ENCODE measurements at places on chromosomes 4 and X. TPM values are rescaled to one million over a fixed set of nuclear protein-coding genes. Genes with fewer than 3 reads are reported as not detected.

Gene ADGRG2
- not detected for total RNA-seq

Gene ADH1C
- total RNA-seq = not detected

Gene SRPX
- 18.2 TPM for total RNA-seq

Gene USP51
- total RNA-seq = not detected

Gene ZAR1
- total RNA-seq = 0.47 TPM

DNA sequence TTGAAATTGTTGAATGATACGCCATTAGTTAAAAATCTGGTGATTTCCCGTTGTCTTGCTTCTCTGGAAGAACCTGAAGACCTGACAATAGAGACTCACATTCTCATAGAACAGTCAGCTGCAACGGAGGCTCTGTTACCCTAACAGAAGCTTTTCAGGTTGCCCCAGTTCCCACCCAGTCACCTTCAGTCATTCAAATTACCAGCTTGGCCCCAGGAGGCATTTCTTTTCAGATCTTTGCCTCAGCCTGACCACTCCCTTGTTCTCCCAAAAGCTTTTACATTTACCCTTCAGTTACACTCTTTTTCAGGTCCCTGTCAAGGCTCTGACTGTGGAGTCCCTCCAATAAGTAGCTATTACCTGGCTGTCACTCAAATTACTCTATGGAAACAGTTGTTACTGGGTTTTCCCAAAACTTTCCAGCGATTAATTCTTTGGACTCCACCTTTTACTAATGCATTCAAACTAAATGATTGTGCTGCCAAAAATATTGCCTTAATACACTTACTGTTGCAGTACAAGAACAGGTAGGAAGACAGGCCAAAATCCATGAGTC lies 162.2 kb upstream of the FTHL17 start:
- H3K27ac ChIP-seq = no peak overlapping the region
- H3K4me1 ChIP-seq = no peaks in the 10 kb centered on the region
- no peak overlapping the region for H3K4me3 ChIP-seq

GRCh38 chrX:22237479-22237878 lies 35.2 kb upstream of the CBLL2 start:
- no peak overlapping the region for H3K4me3 ChIP-seq
- no peaks in the 10 kb centered on the region for H3K4me1 ChIP-seq
- no peak for DNase-seq
- H3K27ac ChIP-seq = no peak overlapping the region

DNA sequence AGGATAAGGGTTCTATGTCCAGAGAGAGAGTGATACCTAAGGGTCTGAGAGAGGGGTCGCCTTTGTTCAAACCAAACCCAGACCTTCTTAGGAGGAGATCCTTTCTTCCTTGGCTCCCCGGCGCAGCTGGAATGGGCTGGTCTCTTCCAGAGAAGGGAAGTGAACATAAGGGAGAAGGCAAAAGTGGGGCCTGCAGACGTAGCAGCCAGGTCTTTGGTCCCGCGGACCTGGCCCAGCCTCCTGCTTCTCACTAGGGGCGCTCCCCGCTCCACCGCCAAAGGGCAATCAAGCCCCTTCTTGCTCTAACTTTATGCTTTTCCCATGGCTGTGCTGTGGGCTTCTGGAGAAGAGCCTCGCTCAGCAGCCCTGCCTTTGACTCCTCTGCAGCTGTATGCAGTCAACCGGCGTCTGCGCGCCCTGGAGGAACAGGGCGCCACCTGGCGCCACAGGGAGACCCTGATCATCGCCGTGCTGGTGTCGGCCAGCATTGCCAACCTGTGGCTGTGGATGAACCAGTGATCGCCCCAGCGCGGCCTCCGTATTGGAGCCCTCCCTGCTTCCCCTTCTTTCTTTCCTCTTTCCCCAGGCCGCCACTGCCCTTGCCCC lies 6.5 kb downstream of the FATE1 start:
- no peak overlapping the region for H3K27ac ChIP-seq
- no peaks in the 10 kb centered on the region for H3K4me1 ChIP-seq
- H3K36me3 ChIP-seq = no peaks in the 10 kb centered on the region
- DNase-seq = peak; percentile 2

GRCh38 chr4:83890231-83890630 lies 354.3 kb downstream of the GPAT3 start:
- peaks cover 23% of the 10 kb centered on the region for H3K4me1 ChIP-seq
- H3K36me3 ChIP-seq = no peaks in the 10 kb centered on the region
- H3K27me3 ChIP-seq = no peaks in the 10 kb centered on the region
- H3K4me3 ChIP-seq = no peak overlapping the region
- H3K27ac ChIP-seq = no peak overlapping the region
- no peak for DNase-seq

DNA sequence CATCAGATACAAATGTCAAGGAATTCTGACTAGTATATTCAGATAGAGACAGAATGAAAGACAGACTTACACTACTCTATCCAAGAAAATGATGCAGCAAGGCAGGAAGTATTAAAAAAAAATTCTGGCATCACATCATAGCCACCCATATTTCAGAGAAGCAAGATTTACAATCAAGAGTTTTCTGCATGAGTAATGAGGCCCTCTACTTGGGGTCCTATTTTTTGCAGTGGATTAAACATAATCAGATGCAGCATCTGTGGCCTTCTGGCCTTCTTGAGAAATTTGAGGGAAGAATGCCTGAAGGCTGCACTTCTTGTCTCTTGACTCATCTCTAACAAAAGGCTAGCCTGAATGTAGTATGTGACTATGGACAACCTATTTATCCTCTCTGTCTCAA lies 48.2 kb upstream of the SLIT2 start:
- DNase-seq = no peak
- H3K36me3 ChIP-seq = no peaks in the 10 kb centered on the region
- H3K4me1 ChIP-seq = no peaks in the 10 kb centered on the region
- no peaks in the 10 kb centered on the region for H3K27me3 ChIP-seq
- no peak overlapping the region for H3K27ac ChIP-seq

DNA sequence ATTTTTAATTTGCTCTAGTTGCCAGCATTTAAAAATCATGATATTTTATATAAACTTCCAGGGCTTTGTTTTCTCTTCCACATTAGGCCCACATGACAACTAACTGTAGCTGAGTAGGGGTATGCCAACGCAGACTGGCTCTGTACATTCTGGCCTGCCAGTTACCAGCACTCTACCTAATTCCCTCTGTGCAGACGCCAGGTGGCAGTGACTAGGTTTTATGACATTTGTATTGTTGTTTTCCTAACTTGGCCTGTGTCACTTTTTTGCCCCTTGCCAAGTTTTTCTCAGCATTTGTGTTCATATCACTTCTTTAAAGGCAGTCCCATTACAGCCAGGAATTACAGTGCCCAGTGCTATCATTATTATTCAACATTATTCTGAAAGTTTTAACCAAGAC lies 347.5 kb downstream of the NKX6-1 start:
- no peak overlapping the region for H3K4me3 ChIP-seq
- H3K27ac ChIP-seq = no peak overlapping the region
- no peaks in the 10 kb centered on the region for H3K4me1 ChIP-seq

DNA sequence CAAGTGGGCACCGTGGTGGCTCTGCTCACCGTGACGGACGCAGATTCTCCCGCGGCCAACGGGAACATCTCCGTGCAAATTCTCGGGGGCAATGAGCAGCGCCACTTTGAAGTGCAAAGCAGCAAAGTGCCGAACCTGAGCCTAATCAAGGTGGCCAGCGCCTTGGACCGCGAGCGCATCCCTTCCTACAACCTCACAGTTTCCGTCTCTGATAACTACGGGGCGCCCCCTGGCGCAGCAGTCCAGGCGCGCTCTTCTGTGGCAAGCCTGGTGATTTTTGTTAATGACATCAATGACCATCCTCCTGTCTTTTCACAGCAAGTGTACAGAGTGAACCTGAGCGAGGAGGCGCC lies 2.7 kb downstream of the FAT4 start:
- H3K36me3 ChIP-seq = no peaks in the 10 kb centered on the region
- H3K27ac ChIP-seq = no peak overlapping the region
- H3K4me1 ChIP-seq = peaks cover 15% of the 10 kb centered on the region
- H3K27me3 ChIP-seq = no peaks in the 10 kb centered on the region
- no peak for DNase-seq

DNA sequence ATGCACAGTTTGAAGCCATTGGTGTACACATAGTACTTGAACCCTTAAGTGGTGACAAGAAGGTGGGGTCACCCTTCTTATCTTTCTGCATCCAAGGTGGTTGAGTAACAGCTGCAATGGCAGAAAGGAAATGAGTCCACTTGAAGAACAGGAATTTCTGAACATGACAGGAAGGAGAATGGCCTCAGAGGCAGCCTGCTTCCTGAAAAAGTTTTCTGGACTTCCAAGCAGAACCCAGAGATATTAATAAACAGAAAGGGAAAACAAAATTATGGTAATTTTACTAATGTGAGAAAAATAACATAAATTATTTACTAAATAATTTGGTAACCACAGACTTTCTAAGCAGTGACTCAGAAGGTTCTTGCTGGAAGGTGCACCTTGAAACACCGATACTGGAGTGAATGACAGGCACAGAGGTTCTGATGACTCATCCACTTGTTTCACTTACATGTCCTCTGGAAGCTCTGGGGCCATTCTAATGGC lies 119.9 kb upstream of the HS3ST1 start:
- no peaks in the 10 kb centered on the region for H3K27me3 ChIP-seq
- no peak overlapping the region for H3K4me3 ChIP-seq
- H3K27ac ChIP-seq = peak overlapping the region; percentile 96
- H3K36me3 ChIP-seq = no peaks in the 10 kb centered on the region
- peaks cover 61% of the 10 kb centered on the region for H3K4me1 ChIP-seq

DNA sequence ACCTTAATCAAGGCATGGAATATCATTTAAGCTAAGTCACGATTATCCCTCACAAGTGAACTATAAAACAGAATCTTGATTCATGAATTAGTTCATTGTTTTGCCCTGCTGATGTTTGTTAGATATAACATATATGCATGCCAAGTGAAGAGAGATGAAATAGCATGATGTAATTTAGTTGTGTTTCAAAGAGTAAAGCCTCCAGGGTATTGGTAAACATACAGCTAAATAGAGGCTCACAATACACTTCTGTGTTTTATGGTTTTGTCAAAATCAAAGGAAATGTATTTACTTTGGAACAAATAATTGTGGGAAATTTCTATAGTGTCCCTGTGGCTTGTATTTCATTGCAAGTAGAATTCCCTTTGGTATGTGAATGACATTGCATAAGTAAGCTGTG lies 69.0 kb upstream of the LEF1 start:
- no peak overlapping the region for H3K4me3 ChIP-seq
- H3K27ac ChIP-seq = no peak overlapping the region
- no peaks in the 10 kb centered on the region for H3K27me3 ChIP-seq
- no peak for DNase-seq
- H3K4me1 ChIP-seq = no peaks in the 10 kb centered on the region

DNA sequence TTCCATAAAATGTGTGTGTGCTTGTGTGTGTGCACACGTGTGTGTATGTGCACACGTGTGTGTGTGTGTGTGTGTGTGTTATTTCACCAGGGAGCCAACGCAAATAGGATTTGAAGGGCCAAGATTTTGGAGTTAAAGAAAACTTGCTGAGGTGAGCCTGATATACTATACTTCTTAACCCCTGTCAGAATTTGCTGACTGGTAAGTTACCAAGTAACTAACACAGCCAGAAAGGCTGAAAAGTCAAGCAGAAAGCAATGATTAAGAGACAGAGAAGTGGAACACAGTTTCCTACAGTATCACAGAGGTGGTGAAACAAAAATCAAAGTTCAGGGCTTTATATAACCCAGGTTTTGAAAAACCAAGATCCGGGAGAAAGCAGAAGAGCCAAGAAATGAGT lies 47.6 kb downstream of the GABRA3 start:
- no peaks in the 10 kb centered on the region for H3K4me1 ChIP-seq
- H3K4me3 ChIP-seq = no peak overlapping the region
- no peaks in the 10 kb centered on the region for H3K27me3 ChIP-seq
- no peak overlapping the region for H3K27ac ChIP-seq
- no peaks in the 10 kb centered on the region for H3K36me3 ChIP-seq
- DNase-seq = no peak

DNA sequence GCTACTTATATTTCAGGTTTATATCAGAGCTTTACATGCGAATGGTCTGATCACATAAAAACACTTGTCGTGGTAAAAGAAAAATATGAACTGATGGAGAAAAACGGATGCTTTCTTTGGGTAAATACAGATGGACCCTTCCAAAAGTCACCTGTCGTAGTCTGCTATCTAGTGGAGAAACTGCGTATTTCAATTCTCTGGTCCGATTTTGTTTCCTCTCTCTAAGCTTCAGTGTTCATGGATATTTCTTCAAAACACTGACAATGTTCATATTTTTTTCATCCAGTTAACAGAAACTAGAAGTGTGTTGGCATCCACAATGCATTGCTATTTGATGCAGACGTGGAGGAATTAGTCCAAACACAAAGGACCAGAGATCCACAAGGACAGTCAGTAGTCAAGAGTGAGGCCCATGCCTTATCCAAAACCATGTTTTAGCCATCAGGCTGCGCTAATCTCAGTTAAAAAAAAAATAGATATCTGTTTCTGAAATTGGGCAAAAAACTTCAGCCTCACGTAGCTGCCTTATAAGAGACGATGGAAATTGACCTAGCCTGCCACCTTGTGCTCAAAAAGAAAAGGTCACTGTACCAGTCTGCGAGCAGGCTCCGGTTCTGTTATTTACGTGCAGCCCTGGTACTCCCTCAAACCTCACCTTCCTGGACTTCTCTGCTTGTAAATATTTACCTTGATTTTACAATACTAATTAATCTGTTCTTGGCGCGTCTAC lies 16.0 kb downstream of the MEPE start:
- H3K4me1 ChIP-seq = no peaks in the 10 kb centered on the region
- H3K4me3 ChIP-seq = peak overlapping the region; percentile 48
- no peaks in the 10 kb centered on the region for H3K36me3 ChIP-seq

DNA sequence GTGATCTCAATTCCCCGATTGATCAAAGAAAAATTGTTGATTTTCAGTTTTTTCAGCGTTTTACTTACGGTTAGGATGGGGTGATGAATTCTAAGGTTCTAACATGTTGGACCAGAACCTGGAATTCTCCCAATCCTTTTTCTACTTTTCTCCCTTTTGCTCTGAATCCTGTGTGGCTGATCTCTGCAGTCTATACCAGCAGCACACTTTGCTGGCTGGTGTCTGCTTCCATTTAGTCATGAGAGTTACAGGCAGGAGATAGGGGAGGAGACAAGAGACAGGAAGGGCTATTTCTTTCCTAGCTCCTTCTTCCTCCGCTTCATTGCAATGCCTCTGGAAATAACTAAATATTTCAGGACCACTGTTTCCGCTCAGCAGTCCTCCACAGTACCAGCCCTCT lies 623.9 kb downstream of the CENPC start:
- no peak overlapping the region for H3K27ac ChIP-seq
- DNase-seq = no peak
- H3K27me3 ChIP-seq = no peaks in the 10 kb centered on the region
- no peaks in the 10 kb centered on the region for H3K36me3 ChIP-seq
- no peaks in the 10 kb centered on the region for H3K4me1 ChIP-seq
- no peak overlapping the region for H3K4me3 ChIP-seq

GRCh38 chr4:55866973-55867574 lies 13.6 kb downstream of the EXOC1 start:
- no peaks in the 10 kb centered on the region for H3K27me3 ChIP-seq
- no peak overlapping the region for H3K4me3 ChIP-seq
- peaks cover 5% of the 10 kb centered on the region for H3K36me3 ChIP-seq

GRCh38 chr4:142265536-142265935 lies 580.6 kb downstream of the INPP4B start:
- peaks cover 28% of the 10 kb centered on the region for H3K4me1 ChIP-seq
- peak; percentile 21 for DNase-seq
- peak overlapping the region; percentile 16 for H3K27ac ChIP-seq
- H3K36me3 ChIP-seq = no peaks in the 10 kb centered on the region

GRCh38 chrX:71056867-71057266 lies 11.3 kb downstream of the SNX12 start:
- H3K4me3 ChIP-seq = no peak overlapping the region
- no peak for DNase-seq
- no peak overlapping the region for H3K27ac ChIP-seq
- no peaks in the 10 kb centered on the region for H3K4me1 ChIP-seq
- H3K27me3 ChIP-seq = no peaks in the 10 kb centered on the region

- H3K4me3 ChIP-seq = no peak overlapping the region
- DNase-seq = no peak
- H3K4me1 ChIP-seq = no peaks in the 10 kb centered on the region
- no peaks in the 10 kb centered on the region for H3K36me3 ChIP-seq
- H3K27ac ChIP-seq = no peak overlapping the region
Observed at GRCh38 chr4:162681212-162681611, 485.5 kb downstream of the NAF1 start.
